B cell (primary cell): ENCODE measurements at places on chromosomes 5 and 9.

- H3K36me3 ChIP-seq = no peaks in the 10 kb centered on the region
- H3K4me1 ChIP-seq = peaks cover 40% of the 10 kb centered on the region
- H3K27me3 ChIP-seq = no peaks in the 10 kb centered on the region
- no peak overlapping the region for H3K4me3 ChIP-seq
- peak; percentile 54 for DNase-seq
- H3K27ac ChIP-seq = peak overlapping the region; percentile 56
Measured at GRCh38 chr9:111957856-111958631, 61.4 kb downstream of the UGCG start.

DNA sequence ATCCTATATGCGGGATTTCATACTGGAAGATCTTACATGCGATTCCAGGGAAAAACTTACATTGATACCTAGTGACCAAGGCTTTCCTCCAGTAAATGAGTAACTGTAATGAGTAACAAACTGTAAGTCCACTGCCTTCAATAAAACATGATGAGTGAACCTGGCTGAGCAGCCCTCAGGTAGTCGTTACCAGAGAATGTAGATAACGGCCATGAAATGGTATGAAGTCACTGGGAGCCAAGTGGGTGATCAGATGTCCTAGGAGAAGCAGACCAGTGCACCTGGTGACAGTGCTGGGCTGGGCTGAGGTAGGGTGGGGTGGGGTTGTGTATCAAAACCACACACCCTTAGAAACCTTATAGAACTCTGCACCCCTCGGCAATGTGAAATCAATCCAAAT lies 203.6 kb downstream of the ALDH1A1 start:
- no peak for DNase-seq
- H3K27ac ChIP-seq = no peak overlapping the region
- no peaks in the 10 kb centered on the region for H3K4me1 ChIP-seq
- H3K4me3 ChIP-seq = no peak overlapping the region

DNA sequence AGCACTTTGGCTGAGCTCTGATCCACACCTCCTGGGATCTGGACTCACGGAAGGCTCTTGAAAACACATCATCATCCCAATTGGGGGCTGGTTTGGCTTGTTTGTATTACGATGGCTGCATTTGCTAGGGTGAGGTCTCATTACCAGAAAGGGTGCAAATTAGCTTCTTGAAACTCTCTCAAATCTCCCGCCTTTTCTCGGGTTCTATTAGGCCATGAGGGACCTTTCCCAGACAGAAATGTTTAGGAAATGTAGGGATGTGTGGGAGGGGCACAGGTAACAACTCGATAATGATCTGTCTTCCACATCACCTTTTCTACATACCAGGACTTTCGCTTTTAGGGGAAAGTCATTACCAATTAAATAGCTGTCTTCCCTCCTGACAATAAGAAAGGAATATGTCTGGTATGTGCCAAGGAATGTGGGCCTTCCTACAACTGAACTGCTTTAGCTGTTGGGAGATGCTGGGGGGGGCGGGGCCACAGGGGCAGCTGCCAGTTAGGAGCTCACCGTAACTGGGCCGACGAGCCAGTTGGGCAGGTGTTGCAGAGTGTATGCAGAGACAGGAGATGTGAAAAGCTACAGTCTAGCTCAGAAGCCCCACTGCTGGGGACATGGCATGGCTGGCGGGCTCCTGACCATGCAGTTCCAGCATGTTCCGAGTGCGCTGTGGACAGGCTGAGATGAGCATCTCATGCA lies 71.2 kb downstream of the AK8 start:
- no peak overlapping the region for H3K27ac ChIP-seq
- H3K36me3 ChIP-seq = no peaks in the 10 kb centered on the region
- DNase-seq = no peak
- peaks cover 14% of the 10 kb centered on the region for H3K4me1 ChIP-seq
- H3K27me3 ChIP-seq = peaks cover 6% of the 10 kb centered on the region
- H3K4me3 ChIP-seq = no peak overlapping the region

DNA sequence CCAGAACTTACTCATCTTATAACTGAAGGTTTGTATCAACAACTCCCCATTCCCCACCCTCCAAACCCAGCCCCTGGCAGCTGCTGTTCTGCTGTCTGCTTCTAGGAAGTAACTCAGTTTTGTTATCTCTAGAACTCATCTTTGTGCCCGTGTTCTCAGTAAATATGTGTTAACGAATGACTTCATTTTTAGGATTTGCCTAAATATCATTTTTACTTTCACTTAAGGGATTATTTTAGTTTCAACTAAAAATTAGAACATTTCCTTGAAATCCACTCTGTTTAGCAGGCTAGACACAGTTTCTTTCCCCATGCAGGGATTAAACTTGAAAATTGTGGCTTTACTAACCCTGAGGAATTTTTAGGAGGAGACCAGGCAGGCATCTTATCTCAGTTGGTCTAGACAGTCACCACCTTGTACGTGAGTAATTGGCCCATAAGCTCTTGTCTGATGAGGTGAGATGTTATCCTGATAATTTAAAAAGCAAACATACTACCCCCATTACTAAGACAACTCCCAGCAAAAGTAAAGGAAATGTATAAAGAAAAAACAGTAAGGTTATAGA lies 68.2 kb upstream of the TNFAIP8 start:
- H3K27me3 ChIP-seq = no peaks in the 10 kb centered on the region
- peaks cover 10% of the 10 kb centered on the region for H3K36me3 ChIP-seq
- no peak for DNase-seq

- H3K4me3 ChIP-seq = no peak overlapping the region
- H3K4me1 ChIP-seq = peaks cover 45% of the 10 kb centered on the region
- no peaks in the 10 kb centered on the region for H3K27me3 ChIP-seq
- no peak for DNase-seq
Measured at GRCh38 chr5:133110709-133111108, 58.9 kb downstream of the HSPA4 start.

DNA sequence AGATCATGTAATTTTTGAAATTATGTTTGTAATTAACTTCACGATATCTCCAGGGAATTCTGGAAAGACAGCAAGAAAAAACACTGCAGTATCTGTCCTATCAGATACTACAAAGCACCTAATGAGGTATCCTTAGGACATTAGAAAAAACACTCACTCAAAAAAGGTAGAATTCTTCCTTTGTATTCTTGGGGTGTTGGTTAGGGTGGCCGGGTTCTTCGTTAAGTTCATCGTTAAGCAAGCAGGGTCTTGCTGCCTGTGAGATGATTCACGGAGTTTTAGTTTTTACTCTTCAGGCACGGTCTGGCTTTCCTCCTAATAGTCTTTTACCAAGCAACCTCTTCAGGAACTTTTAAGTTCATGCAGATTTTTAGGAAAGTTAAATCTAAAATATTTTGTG lies 91.4 kb upstream of the IRX4 start:
- H3K27ac ChIP-seq = no peak overlapping the region
- no peak for DNase-seq

- H3K36me3 ChIP-seq = no peaks in the 10 kb centered on the region
- no peak overlapping the region for H3K4me3 ChIP-seq
- no peaks in the 10 kb centered on the region for H3K27me3 ChIP-seq
- no peak overlapping the region for H3K27ac ChIP-seq
- no peak for DNase-seq
- H3K4me1 ChIP-seq = no peaks in the 10 kb centered on the region
Measured at GRCh38 chr5:150573867-150574817, 66.2 kb downstream of the NDST1 start.

GRCh38 chr9:5441043-5441442 lies 3.3 kb upstream of the PLGRKT start:
- H3K4me1 ChIP-seq = peaks cover 22% of the 10 kb centered on the region
- no peak for DNase-seq
- H3K4me3 ChIP-seq = no peak overlapping the region
- peaks cover 2% of the 10 kb centered on the region for H3K36me3 ChIP-seq
- no peaks in the 10 kb centered on the region for H3K27me3 ChIP-seq

DNA sequence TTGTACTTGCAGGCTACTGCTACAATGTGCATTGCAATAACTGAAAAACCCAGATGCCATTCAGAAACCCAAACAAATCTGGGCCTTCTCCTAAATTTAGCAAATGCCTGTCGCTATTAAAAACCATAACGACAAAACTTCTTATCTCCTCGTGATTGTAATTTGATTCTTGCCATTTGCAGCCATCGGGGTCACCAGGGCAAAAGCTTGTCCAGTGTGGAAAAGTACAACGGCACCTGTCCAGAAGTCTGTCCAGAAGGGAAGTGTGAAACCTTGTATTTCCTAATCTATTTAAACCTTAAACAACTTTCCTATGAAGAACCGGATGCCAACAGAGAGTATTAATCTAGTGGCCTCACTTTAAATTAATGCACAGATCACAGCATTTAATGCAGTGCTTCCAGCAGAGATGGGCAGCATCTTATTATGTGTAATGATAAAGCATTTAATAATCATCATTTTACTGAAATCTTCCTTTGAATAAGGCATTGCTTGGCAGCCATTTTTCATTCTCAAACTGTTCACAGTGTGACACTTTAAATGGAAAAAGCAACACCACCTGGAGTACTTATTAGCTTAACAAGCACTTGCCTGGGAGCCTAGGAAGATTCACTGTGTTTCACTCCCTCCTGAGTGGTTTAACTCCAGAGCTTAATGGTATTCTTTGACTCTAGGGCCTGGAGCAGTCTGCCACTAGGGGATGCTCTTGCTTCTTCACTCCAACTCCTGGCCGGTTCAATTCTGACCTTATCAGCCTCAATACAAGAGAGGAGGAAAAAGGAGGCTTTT lies 4.9 kb upstream of the C7 start:
- H3K36me3 ChIP-seq = no peaks in the 10 kb centered on the region
- no peaks in the 10 kb centered on the region for H3K27me3 ChIP-seq
- peak; percentile 8 for DNase-seq
- no peak overlapping the region for H3K27ac ChIP-seq
- H3K4me1 ChIP-seq = no peaks in the 10 kb centered on the region
- no peak overlapping the region for H3K4me3 ChIP-seq

DNA sequence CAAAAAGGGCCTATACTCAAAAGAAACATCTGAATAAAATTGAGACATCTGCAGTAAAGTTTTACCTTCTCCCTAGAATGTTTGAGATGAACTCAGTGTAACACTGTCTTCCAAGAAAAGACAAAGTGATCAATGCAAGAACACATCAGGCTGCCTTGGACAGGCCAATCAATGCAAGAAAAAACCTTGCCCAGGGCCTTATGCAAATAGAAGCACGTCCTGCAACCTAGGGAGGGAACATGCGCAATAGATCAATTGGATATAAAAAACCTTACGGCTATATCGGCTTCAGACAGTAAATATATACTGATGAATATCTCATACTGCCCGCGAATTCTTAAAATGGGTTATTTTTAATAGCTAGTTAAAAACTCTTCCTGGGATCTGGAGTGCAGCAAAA lies 66.4 kb upstream of the POU5F2 start:
- no peaks in the 10 kb centered on the region for H3K4me1 ChIP-seq
- no peak overlapping the region for H3K27ac ChIP-seq
- no peaks in the 10 kb centered on the region for H3K27me3 ChIP-seq

GRCh38 chr5:139642891-139643871 lies 5.0 kb upstream of the CXXC5 start:
- H3K27me3 ChIP-seq = no peaks in the 10 kb centered on the region
- peaks cover 87% of the 10 kb centered on the region for H3K4me1 ChIP-seq
- no peak overlapping the region for H3K4me3 ChIP-seq
- no peak overlapping the region for H3K27ac ChIP-seq
- DNase-seq = peak; percentile 17

DNA sequence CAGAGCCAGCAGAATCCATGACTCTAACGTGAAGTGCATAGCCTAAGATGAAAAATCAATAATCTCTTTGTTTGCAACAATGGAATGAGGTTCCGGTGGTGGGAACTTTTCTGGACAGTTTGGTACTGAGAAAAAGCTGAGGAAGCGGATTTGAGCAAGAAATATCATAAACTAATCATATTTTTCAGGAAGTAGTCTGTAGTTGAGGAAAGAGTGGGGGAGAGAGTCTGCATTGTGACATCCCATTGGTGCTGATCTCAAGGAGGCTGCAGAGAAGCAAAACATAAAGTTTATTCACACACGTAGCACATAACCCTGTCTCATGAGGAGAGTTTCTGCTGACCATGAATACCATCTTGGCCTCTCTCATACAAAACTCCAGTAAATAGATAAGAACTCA lies 15.8 kb upstream of the FCHO2 start:
- no peak overlapping the region for H3K4me3 ChIP-seq
- DNase-seq = no peak
- peaks cover 3% of the 10 kb centered on the region for H3K27me3 ChIP-seq

DNA sequence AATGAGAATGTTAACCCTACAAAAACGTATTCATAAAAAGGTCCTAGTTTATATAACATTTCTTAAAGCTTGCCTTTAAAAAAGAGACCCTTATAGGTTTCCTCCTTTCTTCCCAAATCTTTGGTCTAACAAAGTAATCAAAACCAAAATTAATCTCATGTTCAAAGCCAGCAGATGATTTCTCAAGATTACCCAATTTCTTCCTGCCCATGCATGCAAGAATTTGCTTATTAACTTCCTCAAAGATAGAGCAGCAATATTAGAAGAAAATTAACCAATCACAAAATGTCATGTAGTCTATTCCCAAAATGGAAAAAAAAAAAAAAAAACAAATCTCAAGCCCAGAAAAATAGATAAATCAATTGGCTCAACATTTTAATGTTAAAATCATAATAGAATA lies 114.9 kb downstream of the MLLT3 start:
- no peak overlapping the region for H3K27ac ChIP-seq
- no peaks in the 10 kb centered on the region for H3K27me3 ChIP-seq
- no peaks in the 10 kb centered on the region for H3K36me3 ChIP-seq
- no peak overlapping the region for H3K4me3 ChIP-seq
- DNase-seq = no peak
- peaks cover 7% of the 10 kb centered on the region for H3K4me1 ChIP-seq

GRCh38 chr9:134247918-134248631 lies 78.2 kb upstream of the RXRA start:
- DNase-seq = peak; percentile 43
- peaks cover 44% of the 10 kb centered on the region for H3K4me1 ChIP-seq
- no peak overlapping the region for H3K4me3 ChIP-seq

DNA sequence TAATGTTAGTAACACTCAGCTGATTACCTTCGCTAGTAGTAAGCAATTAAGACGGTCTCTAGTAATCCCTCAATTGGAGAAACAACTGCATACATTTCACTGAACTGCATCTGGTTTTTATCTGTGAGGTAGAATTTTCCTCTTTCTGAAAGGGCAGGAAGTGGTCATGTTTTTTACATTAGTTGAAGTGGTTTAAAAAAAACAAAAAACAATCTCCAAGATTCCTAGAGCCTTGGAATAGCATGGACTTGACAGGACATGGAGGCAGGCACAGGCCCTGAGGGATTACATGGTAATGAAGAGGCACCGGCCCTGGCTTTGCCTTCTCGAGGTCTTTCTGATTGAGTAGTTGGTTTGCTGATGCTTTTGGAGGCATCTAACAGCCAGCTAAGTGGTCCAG lies 25.8 kb downstream of the THBS4 start:
- H3K4me3 ChIP-seq = no peak overlapping the region
- no peak for DNase-seq
- H3K27me3 ChIP-seq = no peaks in the 10 kb centered on the region
- no peaks in the 10 kb centered on the region for H3K36me3 ChIP-seq
- no peak overlapping the region for H3K27ac ChIP-seq
- no peaks in the 10 kb centered on the region for H3K4me1 ChIP-seq

DNA sequence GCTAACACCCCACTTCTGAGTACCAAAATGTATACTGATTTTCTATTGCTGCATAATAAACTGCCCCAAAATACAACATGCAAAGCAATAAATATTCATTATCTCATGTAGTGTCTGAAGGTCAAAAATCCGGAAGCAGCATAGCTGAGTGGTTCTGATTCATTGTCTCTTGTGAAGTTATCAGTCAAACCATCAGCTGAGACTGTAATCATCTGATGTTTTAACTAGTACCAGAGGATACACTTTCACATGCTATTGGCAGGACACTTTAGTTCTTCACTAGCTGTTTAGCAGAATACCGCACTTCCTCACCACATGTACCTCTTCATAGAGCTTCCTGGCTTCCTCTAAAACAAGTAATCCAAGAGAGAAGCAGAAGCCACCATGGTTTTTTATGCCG lies 12.7 kb upstream of the TMEM161B start:
- H3K27me3 ChIP-seq = no peaks in the 10 kb centered on the region
- no peak overlapping the region for H3K27ac ChIP-seq
- H3K4me3 ChIP-seq = no peak overlapping the region
- no peaks in the 10 kb centered on the region for H3K4me1 ChIP-seq
